SJSA1 (cell line): ENCODE measurements at places on chromosomes 5 and 9. TPM values are rescaled to one million over a fixed set of nuclear protein-coding genes. Genes with fewer than 3 reads are reported as not detected.

- DNase-seq: no peak
Measured at GRCh38 chr5:38023371-38023770, 183.5 kb upstream of the GDNF start.

- DNase-seq: no peak
Measured at GRCh38 chr9:124562328-124562727, 55.1 kb upstream of the NR5A1 start.

DNA sequence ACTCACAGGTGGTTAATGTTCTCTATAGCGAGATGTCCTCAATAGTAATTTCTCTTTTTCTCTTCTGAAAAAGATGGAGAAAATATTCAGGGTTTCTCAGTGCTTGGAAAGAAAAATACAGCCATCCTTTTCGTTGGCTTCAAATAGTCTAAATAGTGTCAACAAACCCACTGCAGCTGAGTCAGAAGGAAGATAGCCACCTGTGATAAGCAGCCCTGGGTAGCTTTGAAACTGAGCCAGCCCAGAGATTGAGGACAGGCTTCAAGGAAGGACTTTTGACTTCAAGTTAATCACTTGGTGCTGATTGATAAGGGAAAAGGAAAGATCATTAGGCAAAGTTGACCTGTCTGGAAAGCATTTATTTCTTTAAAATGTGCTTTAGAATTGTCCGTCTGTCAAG lies 78.7 kb upstream of the TYRP1 start:
- no peak for DNase-seq

DNA sequence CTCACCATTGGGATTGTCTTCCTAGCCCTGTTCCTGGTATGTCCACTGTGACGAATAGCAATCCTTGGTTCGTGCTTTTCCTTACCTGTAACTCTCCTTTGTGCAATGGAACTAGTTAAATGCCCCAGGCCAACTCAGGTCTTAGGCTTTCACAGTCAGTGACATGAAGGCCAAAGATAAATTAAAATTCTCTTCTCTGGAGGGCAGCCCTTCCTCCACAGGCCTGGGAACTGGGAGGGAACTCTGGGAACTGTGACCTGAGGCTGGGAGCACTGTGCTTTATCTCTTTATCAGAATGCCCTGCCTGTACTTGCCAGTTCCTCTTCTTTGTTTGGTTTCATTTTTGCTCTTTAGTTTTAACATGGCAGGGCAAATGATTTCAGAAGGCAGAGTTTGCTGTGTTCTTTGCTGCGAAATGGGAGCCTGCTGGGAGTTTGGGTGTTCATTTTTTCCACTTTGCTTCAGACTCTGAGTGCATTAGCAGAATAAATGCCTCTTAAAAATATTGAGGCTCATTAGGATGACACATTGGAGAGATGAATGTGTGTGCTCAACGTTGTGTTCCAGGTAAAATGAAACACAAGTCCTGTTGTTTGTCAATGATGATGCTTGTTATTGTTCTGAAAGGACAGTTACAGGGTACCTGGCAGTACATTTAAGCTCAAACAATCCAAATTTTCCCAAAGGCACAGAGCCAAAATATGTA lies 118.1 kb downstream of the NUDT12 start:
- DNase-seq: no peak

The DNAI1 gene
- not detected in 2 replicates for total RNA-seq

- no peak for DNase-seq
Measured at GRCh38 chr9:119334745-119335144, 34.5 kb downstream of the BRINP1 start.

GRCh38 chr5:166340039-166340438 lies 1951.4 kb upstream of the WWC1 start:
- no peak for DNase-seq

The SEMA4D gene
- 0.03 and 0.37 TPM in 2 replicates for total RNA-seq

The EGFL7 gene
- 0.08 TPM in 1 of 2 replicates, not detected in the other for total RNA-seq

The NLN gene
- 27.4 and 32.4 TPM in 2 replicates for total RNA-seq

DNA sequence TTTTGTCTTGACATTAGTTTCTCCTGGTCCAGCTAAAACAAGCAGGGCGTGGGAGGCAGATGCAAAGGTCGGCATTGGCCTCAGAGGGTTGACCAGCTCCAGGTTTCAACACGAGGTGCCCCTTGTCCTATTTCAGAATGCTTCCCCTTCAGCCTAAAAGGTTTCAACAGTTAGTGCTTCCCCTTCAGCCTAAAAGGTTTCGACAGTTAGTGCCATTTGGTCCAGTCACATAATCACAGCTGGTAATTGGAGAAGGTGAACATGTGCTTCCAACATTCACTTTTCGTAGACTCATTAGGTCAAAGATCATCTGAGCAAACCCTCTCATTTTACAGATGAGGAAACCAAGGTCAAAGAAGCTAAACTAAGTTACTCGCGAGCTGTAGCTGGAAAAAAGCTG lies 270.3 kb upstream of the MAP3K1 start:
- no peak for DNase-seq
